ENCODE measurements at places on chromosomes 1 and 21.

DNA sequence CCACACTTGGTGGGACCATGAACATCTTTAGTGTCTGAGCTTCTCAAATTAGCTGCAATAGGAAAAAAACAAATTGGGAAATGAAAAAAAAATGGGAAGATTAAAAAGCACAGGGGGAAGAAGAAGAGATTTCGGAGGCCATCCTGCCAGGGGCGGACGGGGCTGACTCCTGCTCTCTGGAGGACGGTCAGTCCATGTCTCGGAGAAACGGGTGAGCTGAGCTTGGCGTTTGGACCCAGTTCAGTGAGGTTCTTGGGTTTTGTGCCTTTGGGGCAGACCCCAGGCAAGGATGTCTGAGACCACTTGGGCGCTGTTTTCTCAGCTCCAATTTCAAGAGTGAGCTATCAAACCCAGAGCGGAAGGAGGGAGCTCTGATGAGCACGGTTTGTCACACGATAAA, 123.9 kb downstream of the PRDM2 start:
- DNase-seq = no peak

DNA sequence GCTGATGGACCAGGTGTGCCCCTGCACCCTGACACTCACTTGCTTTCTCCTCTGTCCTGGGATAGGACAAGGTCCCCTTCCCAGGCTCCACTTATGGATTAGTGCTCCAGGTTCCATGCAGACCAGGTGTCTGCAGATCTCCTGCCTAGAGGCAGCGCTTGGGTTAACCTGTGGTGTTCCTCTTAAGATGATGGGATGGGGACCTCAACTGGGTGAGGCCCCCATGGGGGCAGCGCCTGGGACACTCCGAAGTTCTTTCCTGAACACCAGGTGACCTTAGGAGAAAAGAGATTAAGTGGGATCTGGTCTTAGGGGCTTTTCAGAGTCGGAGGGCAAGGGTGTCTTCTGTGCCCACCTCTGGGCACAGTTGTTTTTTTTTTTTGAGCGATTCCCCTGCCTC, 21.2 kb downstream of the TNNT2 start:
- no peak for DNase-seq

DNA sequence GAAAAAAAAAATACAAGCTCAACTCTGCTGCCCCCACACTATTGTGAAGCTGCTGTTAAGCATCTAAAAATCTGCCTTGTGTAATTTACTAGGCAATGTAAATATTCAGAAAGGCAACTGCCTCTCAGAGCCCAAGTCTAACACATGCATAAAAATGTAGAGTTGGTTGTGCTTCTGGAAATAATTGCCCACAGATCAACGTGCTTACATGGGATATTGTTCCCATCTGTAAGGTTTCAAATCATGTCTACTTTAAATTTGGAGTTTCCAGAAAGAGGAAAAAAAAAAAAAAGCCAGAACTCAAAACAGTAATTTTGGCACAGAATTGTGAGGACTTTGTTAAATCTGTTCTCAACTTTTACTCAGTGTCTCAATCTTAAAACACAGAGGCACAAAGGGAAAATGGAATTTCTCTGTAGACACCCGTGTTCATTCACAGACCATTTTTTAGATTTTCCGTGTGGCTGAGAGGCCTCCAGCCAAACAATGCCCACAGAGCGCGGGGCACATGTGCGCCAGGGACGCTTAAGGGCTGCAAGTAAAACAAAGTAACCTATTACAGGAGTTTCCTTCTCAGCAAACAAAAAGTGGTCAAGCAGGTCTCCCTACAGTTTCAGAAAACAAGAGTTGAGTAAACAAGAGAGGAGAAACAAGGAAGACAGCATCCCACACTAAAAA, 115.5 kb downstream of the RERE start:
- no peak for DNase-seq

GRCh38 chr1:207298186-207298585, 23.3 kb upstream of the CD55 start:
- no peak for DNase-seq

DNA sequence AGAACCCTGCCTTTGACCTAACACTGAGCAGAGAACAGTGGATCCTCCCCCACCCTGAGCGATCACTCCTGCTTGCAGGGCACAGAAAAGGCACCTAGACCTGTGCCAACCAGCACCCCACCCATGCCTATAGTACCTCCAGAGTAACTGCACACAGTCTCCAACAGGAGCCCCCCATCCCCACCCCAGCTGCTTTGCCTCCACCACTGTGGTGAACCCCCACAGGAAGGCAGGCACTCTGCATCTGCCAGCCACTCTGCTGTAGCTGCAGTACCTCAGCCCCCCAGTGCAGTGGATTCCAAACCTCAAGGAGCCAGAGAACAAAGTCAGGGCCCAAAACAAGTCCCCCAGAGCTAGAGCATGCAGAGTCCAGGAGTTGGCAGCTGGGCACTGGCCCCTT, 10.7 kb downstream of the SPATC1L start:
- no peak for DNase-seq

DNA sequence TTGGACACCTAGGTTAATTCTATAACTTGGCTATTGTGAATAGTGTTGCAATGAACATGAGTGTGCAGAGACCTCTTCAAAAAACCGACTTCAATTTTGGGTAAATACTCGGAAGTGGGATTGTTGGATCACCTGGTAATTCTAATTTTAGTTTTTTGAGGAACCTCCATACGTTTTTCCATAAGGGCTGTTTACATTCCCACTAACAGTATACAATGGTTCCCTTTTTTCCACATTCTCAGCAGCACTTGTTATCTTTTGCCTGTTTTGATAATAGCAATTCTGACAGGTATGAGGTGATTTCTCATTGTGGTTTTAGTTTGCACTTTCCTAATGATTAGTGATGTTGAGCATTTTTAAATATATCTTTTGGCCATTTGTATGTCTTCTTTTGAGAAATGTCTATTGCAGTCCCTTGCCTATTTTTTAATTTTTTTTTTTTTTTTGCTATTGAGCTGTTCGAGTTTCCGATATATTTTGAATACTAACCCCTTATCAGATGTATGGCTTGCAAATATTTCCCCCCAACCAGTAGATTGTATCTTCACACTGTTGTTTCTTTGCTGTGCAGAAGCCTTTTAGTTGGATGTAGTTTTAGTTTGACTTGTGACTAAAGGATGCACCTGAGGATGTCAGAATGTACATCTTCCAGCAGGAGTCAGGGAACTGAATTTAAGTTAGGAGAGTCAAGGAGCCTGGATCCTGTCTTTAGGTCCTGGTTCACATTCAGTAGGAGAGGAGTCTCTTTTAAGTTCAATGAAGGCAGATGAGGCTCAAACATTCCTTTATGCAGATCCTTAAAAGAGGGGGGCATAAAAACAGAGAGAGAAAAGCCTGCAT, 120.0 kb downstream of the S1PR1 start:
- no peak for DNase-seq

DNA sequence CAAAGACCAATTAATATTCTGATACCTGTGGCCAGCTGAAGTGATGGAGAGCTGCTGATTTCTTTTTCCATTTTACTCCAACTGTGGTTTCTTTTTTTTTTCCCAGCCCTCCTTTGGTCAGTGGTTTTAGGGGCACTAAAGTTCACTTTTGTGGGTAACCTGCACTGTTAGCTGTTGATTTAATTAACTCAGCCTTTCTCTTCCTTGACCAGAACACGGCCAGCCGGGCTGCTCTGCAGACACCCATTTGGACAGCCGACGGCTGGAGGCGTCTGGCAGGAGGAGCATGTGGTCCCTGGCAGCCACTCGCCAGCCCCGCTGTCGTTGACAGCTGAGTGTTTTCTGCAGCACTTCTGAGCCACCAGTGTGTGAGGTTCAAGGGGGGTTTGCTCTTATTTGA, 136.2 kb upstream of the RUNX3 start:
- DNase-seq = no peak

DNA sequence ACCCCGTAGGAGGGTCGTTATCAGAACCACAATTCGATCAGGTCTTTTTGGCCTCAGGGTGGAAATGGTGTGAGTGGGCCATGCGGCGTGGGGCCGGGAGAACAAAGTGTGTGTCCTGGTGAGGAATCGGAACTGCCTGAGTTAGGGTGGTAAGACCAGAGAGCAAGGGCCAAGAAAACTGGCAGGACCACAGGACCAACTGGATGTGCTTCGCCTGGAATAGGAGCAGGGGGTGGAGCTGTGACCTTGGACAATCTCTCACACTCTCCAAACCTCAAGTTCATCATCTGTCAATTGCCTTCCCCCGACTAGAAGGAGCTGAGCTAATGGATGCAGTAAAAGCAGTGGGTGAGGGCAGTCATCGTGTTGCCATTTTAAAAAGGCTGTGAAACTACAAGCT, 59.5 kb downstream of the NAV1 start:
- no peak for DNase-seq

Measured in activated B cell treated with CpG ODN at 0.5 μM for 24 hours (primary cell).